ENCODE measurements at places on chromosomes 1 and 21.

DNA sequence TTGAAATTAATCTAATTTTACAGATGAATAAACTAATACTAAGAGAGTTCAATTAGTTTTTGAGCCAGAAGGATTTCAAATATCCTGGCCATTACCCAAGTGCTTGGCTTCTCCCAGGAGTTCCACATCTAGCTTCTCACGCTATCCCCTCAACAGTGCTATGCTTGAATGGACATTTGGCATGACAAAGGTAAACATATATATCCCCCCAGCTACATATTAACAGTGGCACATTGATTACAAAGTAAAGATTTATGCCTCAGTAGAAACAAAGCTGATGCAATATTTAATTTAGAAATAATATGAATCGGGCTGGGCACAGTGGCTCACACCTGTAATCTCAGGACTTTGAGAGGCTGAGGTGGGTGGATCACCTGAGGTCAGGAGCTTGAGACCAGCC lies 434.6 kb upstream of the PRMT6 start:
- DNase-seq, result no peak

GRCh38 chr1:188822248-188822647 lies 1655.4 kb downstream of the BRINP3 start:
- DNase-seq, result no peak

GRCh38 chr21:25646474-25646873 lies 7.4 kb downstream of the JAM2 start:
- no peak for DNase-seq

DNA sequence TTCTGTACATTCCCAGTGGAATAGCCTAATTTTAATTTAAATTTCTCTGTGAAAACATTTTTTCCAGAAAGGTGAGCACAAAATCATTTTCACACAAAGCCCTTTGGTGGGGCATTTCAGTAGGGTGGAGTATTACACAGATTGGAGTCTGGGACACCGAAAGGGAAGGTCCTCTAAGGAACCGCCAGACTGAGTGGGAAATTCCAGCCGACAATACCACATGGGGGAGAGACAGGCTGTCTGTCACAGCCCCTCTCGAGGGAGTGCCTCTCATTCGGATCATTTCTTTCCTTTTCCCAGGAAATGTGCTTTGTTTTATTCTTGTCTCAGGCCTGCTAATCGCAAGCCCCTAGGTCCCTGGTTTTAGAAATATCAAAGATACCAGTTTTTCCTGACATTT lies 150.6 kb upstream of the HOOK1 start:
- no peak for DNase-seq

- no peak for DNase-seq
Observed at GRCh38 chr1:238558156-238558555, 667.4 kb upstream of the ZP4 start.

DNA sequence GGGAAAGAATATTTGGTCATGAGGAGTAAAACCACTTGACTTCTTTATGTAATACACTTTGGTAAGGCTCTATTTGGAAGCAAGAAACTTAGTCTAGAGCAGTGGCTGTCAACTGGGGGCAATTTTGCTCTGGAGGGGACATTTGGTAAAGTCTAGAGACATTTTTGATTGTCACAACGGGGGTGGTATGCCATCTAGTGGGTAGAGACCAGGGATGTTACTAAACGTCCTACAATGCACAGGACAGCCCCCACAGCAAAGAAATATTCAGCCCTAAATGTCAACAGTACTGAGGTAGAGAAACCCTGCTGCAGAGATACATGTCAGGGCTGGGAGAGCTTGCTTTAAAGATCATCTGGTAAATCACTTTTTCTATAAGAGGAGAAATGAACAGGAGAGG lies 13.5 kb downstream of the FUCA1 start:
- no peak for DNase-seq

DNA sequence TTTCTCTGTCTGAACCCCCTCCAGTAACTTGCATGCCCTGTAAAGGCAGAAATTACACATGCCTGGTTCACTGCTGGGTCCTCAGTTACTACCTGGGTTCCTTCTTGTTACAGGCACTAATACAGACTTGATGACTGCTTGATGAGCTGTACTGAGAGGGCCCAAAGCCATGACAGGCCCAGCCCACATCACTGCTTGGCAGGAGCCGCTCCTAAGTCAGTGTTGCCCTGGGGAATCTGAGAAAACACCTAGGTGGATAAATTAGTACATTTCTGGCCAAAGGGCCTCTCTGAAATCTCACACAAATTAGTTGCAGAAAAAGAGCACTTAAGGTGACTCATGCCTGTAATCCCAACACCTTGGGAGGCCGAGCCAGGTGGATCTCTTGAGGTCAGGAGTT lies 37.8 kb upstream of the IRF2BP2 start:
- no peak for DNase-seq

GRCh38 chr1:53299233-53299632 lies 28.6 kb downstream of the LRP8 start:
- DNase-seq, result no peak

DNA sequence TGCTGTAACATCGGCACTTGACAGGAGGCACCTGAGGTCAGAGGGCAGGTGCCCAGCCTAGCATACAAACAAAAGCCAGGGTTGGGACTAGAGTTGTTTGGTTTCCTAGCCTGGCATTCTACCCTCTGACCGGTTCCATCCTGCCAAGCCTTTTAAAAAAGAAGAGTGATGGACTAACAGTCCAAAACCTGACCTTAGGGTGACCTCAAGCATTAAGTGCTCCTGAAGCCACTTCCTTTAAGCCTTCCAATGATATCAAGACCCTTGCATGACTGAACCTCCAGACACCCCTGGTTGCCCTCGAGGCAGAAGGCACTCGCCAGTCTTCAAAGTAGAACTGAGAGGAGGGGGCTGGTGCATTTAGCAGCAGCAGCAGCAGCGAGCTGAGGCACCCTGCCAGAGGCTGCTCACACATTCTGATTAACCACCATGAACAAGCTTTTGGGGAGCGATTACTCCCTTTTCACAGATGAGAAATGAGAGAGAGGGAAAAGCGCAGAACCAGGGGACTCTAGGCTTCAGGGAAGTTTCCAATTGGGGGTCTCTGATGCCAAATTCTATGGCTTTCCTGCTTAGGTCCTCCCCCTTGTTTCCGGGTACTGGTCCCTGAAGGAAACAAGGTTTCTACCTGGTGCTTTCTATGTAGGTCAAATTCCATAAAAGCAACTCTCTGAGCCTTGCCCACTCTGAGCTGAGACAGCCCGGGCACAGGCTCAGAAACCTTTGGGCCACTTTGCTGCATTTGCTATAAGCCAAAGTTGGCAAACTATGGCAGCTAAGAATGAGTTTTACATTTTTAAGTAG lies 9.2 kb downstream of the SLC2A1 start:
- no peak for DNase-seq

- DNase-seq, result no peak
Observed at GRCh38 chr1:230160957-230161771, 94.1 kb downstream of the GALNT2 start.
